ENCODE measurements at places on chromosomes 1 and 21.
A peak's percentile ranks its signal among the peaks of the same experiment; 100 is the strongest.

- no peak for DNase-seq
These were observed 578 bp upstream of the SESN2 start for GRCh38 chr1:28258628-28259251.

- no peak for DNase-seq
These were observed 59.3 kb downstream of the ACP6 start for GRCh38 chr1:147611021-147611426.

DNA sequence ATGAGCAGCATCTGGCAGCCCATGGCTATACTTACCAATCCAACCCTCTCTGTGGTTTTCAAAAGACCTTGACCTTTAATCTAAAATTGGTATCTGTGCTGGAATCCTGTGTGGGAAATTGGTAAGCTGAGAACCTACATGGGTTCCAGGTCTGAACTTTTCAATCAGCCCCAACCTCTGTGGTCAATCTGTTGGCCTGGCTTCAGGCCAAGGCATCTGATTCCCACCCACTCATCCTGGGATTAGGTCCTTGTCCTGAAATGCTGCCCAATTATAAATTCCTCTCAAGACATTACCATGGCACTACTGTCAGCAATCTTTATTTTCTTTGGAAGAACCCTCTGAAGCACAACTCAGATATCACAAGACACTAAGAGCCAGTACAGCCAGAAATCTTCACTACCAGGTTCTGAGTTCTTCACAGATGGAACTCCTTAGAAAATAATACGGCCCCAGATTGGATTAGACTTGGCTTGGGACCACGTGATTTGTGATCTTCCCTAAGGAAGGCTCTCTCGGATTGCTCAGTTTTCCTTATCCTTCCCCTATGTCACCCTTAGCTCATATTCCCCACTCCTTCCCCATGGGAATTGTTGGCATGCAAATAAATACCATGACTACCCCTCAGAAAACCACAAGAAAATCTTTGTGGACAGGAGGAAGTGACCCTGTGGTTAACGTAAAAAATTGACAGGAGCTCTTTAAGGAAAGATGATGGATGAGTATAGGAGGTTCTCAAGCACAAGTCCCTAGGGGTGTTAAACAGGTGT, 207.9 kb upstream of the ST6GALNAC5 start:
- no peak for DNase-seq

DNA sequence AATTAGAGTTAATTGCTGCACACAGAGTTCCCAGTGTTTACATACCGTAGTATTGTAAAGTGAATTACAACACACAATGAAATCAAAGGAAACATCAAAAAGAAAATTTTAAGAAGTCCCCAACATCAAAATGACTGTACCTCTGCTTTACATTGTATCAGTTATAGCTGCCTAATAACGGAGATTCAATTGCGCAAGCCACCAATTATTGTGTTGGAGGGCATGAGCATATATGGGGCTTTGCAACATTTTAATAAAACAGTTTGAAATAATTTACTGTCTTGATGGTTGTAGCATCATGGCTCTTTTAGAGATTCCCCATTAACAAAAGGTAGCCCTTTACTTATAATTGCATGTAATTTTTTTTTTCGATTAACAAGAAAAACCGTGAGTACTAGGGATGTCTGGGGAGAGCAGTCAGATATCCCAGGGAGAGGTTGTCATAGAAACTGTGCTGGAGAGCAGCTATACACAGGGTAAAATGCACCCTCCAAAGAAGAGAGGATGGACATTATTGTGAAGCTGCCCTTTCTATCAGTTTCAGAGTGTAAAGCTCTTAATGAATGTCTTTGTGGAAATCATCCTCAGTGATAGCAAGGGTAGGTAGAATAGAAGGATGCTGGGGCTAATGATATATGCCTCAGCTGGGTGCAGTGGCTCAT, 55.9 kb upstream of the BTG3 start:
- no peak for DNase-seq

GRCh38 chr1:46199233-46199749, 1.1 kb upstream of the POMGNT1 start:
- DNase-seq: no peak

DNA sequence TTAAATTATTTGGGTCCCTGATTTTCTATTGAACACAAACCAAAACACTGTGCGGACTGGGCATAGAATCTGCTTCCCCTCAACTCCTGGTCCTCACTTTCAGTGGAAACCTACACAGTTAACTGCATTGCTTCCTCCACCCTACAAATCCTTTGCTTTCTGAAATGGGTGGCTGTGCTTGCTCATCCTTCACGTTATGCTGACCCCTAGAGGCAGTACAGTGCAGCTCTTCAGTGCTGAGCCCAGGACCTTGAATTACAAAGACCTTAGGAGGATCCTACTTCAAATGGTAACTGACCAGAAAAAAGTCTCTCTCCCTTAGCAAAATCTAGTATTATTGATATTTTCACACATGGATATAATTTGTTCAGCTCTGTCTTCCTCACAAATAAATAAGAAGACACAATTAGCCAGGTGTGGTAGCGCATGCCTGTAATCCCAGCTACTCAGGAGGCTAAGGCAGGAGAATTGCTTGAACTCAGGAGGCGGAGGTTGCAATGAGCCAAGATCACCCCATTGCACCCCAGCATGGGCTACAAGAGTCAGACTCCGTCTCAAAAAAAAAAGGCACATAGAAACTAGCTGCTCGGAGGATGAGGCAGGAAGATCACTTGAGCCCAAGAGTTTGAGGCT, 63.4 kb upstream of the L1TD1 start:
- DNase-seq: peak; percentile 57

- no peak for DNase-seq
These were observed 55.6 kb downstream of the CLSTN1 start for GRCh38 chr1:9767964-9768668.

- peak; percentile 90 for DNase-seq
These were observed 20.4 kb upstream of the TARBP1 start for GRCh38 chr1:234499119-234499942.

GRCh38 chr1:33895976-33896375, 32.1 kb downstream of the HMGB4 start:
- DNase-seq: no peak

DNA sequence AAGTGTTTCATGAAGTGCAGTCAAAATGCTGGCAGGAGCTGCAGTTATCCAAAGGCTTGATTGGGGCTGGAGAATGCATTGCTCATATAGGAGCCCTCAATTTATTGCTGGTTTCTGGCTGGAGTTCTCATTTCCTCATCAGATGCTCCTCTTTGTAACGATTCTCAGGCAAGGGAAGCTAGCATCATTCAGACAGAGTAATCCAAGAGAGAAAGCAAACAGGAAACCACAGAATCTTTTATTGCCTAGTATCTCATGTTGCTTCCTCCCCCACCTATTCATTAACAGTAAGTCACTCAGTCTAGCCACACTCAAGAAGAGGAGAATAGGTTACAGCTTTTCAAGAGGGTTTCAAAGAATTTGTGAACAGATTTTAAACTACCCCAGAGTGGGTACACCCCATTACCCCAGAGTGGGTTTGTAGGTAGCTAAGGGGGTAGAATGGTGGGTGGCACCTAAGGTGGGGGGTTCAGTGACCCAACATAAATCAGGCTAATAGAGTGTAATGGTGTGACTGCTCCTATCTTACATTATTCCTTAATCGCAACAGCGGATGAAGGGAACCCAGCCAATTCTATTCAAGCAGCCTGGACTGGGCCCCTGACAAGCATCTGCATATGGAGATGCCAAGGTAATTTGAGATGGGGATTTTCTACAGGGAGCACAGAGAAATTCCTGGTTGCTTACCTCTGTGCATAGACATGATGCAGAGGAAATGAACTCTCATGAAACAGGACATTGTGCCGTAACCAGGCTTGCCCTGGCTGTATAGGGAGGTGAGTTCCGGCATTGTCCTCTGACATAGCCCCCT, 67.1 kb downstream of the KCNJ15 start:
- DNase-seq: peak; percentile 17

DNA sequence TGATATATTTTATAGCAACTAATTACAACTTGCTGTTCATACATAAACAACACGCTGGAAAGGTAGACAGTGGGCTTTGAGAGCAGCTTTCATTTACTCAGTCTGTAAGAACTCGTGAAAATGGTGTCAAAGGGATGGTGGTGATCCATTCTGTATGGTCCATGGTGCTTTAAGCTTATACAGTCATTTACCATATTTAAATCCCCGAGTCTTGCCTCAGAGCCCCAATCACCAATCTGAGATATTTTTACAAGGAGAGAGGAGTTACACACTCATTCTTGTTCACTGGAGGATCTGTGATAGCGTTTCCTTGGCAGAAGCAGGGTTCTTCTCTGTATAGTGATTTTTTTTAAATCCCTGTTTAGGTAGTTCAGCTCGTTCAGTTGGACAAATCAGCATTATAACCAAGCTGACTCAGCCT, 694.6 kb downstream of the USP25 start:
- peak; percentile 30 for DNase-seq

- DNase-seq: no peak
These were observed 3.7 kb upstream of the SEMA4A start for GRCh38 chr1:156149374-156150332.

- DNase-seq: no peak
These were observed 16.0 kb downstream of the SLC26A9 start for GRCh38 chr1:205927247-205927646.

- DNase-seq: no peak
These were observed 1287.3 kb upstream of the ADGRL4 start for GRCh38 chr1:80293818-80294217.

DNA sequence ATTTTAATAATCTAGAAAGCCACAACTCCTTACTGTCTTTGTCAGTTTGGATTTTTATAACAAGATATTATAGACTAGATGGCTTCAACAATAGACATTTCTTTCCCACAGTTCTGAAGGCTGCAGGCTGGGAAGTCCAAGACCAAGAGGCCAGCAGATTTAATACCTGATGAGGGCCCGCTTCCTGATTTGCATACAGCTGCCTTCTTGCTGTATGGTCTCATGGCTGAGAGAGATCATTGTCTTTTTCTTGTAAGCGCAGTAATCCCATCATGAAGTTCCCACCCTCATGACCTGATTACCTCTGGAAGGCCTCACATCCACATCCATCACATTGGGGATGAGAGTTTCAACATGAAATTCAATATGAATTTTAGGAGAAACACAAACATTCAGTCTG, 9.8 kb downstream of the RPS6KC1 start:
- DNase-seq: peak; percentile 54

- DNase-seq: no peak
These were observed 7.0 kb downstream of the SPAG17 start for GRCh38 chr1:118177998-118178397.

- no peak for DNase-seq
These were observed 13.3 kb downstream of the FAM151A start for GRCh38 chr1:54610048-54610447.

GRCh38 chr1:3135744-3136455, 66.9 kb downstream of the PRDM16 start:
- DNase-seq: no peak

GRCh38 chr1:227786673-227787512, 28.6 kb upstream of the PRSS38 start:
- no peak for DNase-seq

GRCh38 chr1:207996636-207997035, 85.7 kb upstream of the CD34 start:
- no peak for DNase-seq

DNA sequence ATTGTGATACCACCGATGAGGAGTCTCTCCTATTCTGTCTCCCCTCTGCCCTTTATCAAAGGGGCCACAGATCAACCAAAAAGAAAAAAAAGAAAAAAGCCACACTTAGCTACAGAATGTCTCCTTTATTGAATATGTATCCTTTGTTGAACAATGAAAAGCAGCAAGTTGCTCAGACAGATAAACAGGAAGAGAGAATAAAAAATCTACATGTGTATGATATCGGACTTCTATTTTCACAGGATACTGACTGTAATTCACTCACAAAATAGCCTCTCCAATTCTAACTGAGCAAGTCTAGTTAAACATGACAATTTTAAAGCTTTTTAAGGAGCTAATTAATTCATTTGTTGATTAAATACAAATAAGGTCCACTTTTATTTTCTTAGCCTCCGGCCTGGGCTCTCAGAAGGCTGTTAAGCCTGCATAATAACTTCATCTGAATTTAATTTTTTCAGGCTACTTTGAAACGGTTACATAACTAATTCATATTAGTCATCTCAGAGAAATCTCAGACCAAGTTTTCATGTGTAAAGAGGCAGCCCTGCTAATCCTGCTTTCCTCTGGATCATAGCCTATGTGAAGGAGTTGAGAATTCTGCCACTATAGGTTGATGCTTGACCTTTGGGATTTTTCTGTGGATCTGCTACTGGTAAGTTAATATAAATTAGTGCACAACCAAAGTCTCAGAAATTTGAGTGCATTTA, 304.1 kb upstream of the NR5A2 start:
- no peak for DNase-seq

GRCh38 chr1:196584696-196585095, 23.5 kb downstream of the KCNT2 start:
- DNase-seq: no peak

DNA sequence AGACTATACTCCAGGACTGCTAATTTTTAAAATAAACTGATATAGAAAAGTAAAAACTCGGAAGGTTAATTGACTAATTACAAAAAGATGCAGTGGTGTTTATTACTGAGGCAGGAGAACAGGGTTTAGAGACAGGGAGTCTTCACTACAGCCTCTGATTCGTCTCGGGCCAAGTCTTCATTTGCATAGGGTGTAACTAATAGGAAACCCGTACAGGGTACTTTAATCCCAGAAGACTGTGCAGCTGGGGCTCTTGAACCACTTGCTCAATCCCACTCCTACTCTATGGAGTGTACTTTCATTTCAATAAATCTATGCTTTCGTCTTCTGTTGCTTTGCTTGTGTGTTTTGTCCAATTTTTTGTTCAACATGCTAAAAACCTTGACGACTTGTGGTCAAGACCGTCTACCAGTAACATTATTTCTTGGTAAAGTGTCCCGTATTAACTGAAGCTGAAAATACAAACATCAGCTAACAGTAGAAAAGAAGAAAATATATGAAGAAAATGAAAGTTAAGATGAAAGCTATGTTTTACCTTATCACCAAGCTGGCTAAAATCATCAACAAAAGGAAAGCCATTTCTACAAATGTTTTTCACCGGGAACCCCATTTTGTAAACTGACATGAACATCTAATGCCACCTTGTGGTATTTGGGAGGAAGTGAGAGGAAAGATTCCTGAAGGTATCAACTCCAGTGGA, 8.0 kb downstream of the SDHB start:
- peak; percentile 71 for DNase-seq

GRCh38 chr1:4856396-4856795, 202.0 kb downstream of the AJAP1 start:
- DNase-seq: no peak

DNA sequence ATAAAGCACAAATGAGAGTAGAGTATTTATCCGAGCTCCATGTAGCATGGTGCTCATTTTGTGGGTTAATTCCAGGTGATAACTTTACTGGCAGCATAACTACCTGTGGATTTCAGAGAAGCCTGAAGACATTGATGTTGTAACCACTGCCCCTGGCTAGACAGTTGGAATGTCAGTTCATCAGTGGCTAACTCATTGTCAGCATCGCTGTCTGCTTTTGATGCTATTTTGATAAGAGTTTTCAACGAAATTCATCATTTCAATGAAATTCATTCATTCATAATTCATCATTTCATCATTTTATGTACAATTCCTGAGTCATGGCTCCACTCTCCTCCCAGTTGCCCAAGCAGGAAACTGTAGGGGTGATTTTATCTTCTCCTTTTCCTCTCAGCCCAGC, 34.4 kb downstream of the HSD3B1 start:
- DNase-seq: no peak

GRCh38 chr1:17020502-17020901, 8.8 kb upstream of the ATP13A2 start:
- DNase-seq: no peak

Measured in NCI-H2081 (cell line).